ENCODE measurements at places on chromosomes 2 and 18. TPM values are rescaled to one million over a fixed set of nuclear protein-coding genes. Genes with fewer than 3 reads are reported as not detected.

DNA sequence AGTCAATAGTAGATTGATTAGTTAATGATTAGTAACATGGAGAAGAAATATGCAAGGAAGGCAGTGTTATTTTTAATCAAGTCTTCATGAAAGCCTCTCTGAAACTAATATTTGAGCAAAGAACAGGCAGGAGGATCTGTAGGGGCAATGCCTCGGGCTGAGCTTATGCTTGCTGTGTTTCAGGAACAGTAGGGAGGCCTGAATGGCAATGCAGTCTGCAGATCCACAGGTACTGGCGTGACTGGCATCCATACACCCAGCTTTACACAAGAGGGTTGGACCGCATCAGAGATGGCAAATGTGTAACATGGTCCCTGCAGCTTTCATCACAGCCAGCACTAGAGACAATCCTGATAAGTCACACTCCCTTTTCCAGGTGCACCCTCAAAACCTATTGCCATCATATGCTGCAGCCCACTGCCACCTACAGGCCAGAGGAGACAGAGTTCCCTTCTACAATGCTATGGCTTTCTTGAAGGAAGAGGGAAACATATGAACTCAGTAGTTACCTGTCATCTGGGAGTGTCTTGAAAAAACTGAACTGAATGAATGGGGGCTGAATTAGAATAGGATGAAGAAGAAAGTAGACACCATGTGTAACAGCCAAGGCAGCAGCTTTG is 582.4 kb upstream of the RAB6C start:
- DNase-seq: no peak
- no peak overlapping the region for H3K27ac ChIP-seq
- H3K4me3 ChIP-seq: no peak overlapping the region
- no peaks in the 10 kb centered on the region for H3K27me3 ChIP-seq

DNA sequence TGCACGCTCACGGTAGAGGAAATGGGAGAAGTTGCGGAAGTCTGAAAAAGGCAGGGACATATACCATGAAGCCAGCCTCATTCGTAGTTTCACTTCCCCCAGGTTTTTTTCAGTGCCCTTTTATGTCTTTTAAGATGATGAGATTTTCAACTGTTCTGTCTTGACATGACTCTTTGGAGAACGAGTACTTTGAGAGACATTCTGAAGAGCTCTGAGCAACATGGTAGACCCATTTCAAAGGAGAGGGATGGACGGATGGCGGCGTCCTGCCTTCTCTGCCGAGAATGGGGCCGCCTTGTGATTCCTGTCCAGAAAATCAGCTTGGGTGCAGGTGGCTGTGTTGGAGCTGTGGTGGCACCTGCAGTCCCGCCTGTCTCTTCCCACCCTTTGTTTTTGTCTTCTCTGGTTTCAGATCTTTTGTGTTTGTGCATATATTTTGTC is 41.7 kb downstream of the SH3BP4 start:
- H3K4me3 ChIP-seq: no peak overlapping the region
- no peaks in the 10 kb centered on the region for H3K27me3 ChIP-seq
- DNase-seq: no peak
- H3K36me3 ChIP-seq: peaks cover 8% of the 10 kb centered on the region
- peaks cover 29% of the 10 kb centered on the region for H3K4me1 ChIP-seq

DNA sequence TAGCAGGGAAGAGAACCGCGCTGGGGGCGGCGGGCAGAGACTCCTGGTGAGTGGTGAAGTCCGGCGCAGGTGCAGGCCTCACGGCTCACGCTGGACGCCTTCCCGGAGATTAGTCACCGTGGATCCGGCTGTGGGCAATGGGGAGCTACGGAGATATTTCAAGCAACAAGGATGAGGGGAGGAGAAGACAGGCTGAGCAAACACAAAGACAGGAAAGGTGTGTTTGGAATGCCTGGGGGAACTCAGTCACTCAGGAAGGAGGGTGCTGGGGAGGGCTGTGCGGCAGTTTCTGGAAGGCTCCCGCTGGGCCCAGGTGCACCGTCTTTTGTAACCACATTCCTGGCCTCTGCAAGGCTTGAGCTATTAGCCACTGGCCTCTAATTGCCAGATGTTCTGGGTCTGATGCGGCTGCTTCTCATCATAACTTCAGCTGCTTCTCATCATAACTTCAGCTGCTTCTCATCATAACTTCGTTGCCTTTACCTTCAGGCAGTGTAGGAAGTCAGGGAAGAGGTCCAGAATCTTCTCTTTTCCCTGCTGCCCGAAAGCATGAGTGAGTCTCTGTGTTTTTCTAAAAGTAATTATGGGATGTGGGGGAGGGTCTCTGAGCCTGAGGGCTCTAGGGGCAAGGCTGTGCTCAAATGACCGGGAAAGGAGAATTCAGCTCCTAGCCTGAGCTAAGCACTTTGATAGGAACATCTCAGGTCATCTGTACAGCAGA is 118.9 kb downstream of the PXDN start:
- peaks cover 16% of the 10 kb centered on the region for H3K4me1 ChIP-seq
- H3K27me3 ChIP-seq: peaks cover 4% of the 10 kb centered on the region
- peaks cover 15% of the 10 kb centered on the region for H3K36me3 ChIP-seq
- H3K27ac ChIP-seq: peak overlapping the region; percentile 12
- DNase-seq: no peak
- no peak overlapping the region for H3K4me3 ChIP-seq

The EGR4 gene
- total RNA-seq: not detected

GRCh38 chr18:75162467-75162866 is 46.5 kb downstream of the PTGR3 start:
- no peak for DNase-seq
- H3K4me3 ChIP-seq: no peak overlapping the region
- H3K4me1 ChIP-seq: peaks cover 27% of the 10 kb centered on the region
- H3K27me3 ChIP-seq: no peaks in the 10 kb centered on the region

DNA sequence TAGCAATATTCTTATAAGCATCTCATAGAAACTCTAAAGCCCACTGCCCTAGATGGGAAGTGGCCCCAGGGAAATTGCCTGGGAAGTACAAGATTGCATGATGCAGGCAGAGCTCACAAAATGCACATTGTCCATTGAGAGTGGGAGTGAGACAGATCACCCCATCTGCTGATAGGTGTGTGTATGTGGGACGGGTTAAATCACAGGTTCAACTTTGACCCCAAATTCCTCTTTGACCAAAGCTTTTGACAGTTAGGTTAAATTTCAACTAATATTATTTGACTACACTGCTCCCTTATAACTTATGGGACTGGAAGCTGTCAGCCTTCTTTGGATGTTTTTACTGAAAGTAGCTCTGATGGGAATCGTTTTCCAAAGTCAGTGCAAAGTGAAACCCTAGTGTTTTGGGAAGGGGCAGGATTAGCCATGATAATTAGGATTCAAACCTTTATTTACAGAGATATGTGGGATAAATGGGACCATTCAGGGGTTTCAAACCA is 11.4 kb upstream of the FABP1 start:
- no peak overlapping the region for H3K4me3 ChIP-seq
- H3K27me3 ChIP-seq: peaks cover 8% of the 10 kb centered on the region
- no peaks in the 10 kb centered on the region for H3K36me3 ChIP-seq
- no peaks in the 10 kb centered on the region for H3K4me1 ChIP-seq

GRCh38 chr18:3995476-3996102 is 459.5 kb downstream of the DLGAP1 start:
- H3K27me3 ChIP-seq: no peaks in the 10 kb centered on the region
- H3K4me1 ChIP-seq: peaks cover 18% of the 10 kb centered on the region
- no peak for DNase-seq
- H3K4me3 ChIP-seq: peak overlapping the region; percentile 11
- H3K36me3 ChIP-seq: no peaks in the 10 kb centered on the region
- H3K27ac ChIP-seq: no peak overlapping the region

The UBXN4 gene
- total RNA-seq: 58.1 TPM

DNA sequence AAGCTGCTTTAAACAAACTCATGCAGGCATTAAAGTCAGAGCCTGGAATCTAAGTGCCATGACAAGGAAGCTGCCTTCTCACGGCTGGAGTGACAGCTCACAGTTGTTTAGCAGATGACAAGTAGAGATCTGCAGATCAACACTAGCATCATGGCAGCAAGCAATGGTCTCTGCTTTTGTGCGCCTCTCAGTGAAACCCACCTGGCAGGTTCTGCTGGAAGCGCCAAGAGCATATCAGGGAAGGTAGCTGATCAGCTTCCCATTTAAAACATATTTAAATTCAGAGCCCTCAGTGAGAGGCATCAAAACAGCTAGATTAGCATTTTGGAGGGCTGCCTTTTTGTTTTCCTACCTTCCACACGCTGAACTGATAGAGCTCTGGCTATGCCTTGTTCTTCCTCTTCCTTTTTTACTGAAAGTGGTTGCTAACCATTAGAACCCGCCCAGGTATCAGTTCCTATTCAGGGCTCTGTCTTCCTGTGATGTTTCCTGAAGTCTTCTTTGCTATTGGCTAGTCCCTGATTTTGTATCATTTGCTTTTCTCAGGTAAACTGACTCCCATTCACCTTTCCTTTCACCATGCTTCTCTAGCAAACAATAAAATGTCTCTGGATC is 70.8 kb downstream of the TMEM200C start:
- H3K36me3 ChIP-seq: no peaks in the 10 kb centered on the region
- no peak overlapping the region for H3K27ac ChIP-seq
- DNase-seq: no peak

The COLEC12 gene
- 7.3 TPM for total RNA-seq

- no peak for DNase-seq
- peaks cover 69% of the 10 kb centered on the region for H3K36me3 ChIP-seq
- H3K4me1 ChIP-seq: no peaks in the 10 kb centered on the region
- H3K27me3 ChIP-seq: no peaks in the 10 kb centered on the region
- no peak overlapping the region for H3K4me3 ChIP-seq
These were observed 47.0 kb upstream of the AP1S3 start for GRCh38 chr2:223884399-223884798.

The MREG gene
- 0.22 TPM for total RNA-seq

The GTF2A1L gene
- total RNA-seq: not detected

DNA sequence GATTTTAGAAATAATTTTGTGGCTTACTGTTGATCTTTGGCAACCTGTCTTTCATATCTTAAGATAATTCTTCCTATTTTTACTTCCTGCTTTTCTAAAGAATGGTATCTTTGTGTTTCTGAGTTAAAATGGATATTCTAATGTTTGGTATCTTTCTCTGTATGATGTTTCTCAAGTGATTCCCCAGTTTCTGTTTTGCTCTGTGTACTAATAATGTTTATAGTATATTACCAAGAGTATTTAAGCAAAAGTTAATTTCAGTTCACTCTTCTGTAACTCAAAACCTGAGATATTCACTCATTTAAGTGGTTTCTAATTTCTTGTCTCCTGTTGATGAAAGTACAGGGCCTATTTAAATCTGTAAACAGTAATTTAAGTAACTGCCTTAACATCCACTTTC is 58.3 kb downstream of the CCDC150 start:
- DNase-seq: no peak
- H3K27ac ChIP-seq: no peak overlapping the region
- H3K27me3 ChIP-seq: no peaks in the 10 kb centered on the region
- H3K36me3 ChIP-seq: no peaks in the 10 kb centered on the region
- no peak overlapping the region for H3K4me3 ChIP-seq

The OR6B3 gene
- total RNA-seq: not detected

The CEP192 gene
- 25.6 TPM for total RNA-seq

DNA sequence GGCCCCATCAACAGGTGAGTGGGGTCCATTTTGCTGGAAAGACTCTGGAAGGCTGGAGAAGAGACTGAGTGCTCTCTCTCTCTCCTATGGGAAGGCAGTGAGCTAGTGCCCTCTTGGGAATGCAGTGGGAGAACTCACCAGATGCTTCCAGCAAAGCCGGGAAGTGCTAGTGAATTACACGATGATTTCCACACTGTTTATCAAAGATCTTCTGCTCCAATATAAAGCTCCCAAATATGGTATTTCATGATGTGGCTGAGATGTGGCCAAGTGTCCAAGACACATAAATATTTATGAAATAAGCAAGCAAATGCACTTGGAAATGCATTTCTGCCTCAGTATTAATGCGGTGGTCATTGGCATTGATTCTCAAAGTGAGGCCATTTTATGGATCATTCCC is 135.9 kb downstream of the VAPA start:
- no peak overlapping the region for H3K4me3 ChIP-seq
- no peak for DNase-seq
- no peaks in the 10 kb centered on the region for H3K36me3 ChIP-seq
- peak overlapping the region; percentile 43 for H3K27ac ChIP-seq

The C1GALT1C1L gene
- total RNA-seq: 1.2 TPM

The CCDC121 gene
- total RNA-seq: 6.8 TPM

All from left ventricle myocardium inferior (tissue), 1 donor.